Stimulated activated CD4-positive, alpha-beta T cell treated with anti-CD3 and anti-CD28 coated beads, TNF-alpha, amount 100 ng/mL, for 24 hours (primary cell): ENCODE measurements at places on chromosomes 16 and 17.
A peak's percentile ranks its signal among the peaks of the same experiment; 100 is the strongest.

GRCh38 chr17:15501282-15501681 is 33.9 kb upstream of the CDRT4 start:
- DNase-seq = no peak

- DNase-seq = no peak
Measured at GRCh38 chr16:59783191-59783590, 1049.1 kb upstream of the GOT2 start.

DNA sequence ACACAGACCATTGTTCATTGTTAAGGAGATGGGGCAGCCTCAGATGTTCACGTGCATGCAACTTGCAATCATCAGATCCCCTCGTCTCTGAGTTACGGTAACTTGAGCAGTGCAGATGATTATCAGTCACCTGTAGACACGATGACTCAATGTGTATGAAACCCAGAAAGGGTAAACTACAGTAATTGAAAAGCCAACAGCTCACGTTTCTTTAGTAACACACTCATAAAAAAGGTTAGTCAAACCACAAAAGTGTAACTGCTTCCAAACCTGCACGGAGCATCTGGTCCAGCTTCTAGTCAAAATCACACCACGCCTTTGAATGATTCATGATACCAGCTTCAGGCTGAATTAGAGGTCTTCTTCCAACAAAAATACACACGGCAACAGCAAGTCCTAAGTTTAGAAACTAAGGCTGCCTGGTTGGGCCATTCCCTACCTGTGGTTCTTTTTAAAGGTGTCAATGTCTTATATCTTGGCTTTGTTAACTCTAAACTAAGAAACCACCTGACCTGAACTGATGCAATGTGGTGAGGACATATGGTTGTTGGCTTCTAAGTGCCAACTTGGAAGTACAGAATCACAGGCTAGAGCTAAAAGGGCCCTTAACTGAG is 32.3 kb downstream of the GRB7 start:
- DNase-seq = peak; percentile 52

GRCh38 chr16:8945626-8946296 is 17.9 kb downstream of the USP7 start:
- DNase-seq = no peak

- no peak for DNase-seq
Measured at GRCh38 chr17:64242633-64243032, 20.4 kb downstream of the TEX2 start.

DNA sequence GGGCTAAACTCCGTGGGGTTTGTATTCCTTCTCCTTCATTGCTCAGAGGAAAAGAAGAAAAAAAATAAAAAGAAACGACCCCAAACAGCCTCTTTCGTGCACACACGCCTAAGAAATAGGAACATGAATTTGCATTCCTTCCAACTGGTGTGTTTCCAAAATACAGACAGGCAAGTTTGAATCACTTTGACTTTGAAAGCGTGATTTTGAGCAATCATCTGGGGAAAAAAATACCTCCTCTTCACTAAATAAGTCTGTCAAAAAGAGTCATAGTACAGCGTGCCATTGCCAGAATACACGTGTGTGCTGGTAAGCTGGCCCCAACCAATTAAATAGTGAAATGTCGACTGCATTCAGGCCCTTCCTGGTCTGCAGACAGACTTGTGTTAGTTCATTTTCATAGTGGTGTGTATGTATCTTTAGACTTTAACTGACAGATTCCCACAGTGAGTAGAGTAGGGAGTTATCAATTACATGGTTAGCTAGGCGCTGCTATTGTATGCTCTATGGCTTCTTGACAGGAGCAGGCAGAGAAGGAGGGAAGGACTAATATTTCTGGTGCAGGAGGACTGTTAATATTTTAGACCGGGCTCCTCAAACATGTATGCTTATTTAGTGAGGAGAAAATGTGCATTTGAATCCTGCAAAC is 618.3 kb downstream of the MAF start:
- no peak for DNase-seq

- no peak for DNase-seq
Measured at GRCh38 chr16:85270374-85270773, 158.1 kb upstream of the CIBAR2 start.

DNA sequence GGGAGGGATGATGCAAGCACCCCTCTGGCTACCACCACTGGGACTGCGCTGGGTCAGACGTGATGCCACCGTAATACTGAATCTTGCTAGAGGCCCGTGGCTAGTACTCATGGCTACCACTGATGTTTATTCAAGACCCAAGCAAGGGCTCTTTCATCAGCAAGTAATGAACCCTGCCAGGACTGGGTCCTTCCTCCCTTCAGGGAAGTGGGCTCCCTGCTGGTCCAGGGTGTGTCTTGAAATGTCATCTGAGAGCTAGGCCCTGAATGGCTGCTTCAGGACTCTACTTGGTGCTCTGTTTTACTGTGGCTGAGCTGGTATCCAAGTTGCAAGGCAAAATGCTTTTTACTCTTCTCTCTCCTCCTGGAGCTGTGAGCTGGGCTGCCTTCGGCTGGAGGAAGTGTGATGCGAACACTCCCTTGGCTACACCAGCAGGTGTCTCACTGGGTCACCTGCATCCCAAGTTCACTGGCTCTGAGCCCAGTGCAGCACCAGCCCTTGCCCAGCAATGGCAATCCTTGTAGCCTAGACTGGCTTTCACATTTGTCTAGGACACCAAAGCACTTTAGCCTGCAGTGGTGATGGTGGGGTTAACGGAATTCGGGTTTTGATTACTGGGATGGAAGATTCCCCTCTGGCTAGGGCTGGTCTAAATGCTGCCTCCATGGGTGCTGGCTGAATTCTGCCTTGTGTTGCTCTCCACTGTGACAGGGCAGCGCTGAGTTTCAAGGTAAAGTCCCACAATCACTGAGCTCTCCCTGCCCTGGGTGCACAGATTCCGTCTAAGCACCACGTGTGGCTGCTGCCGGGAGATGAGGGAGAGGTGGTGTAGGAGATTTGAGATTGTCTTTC is 98.6 kb downstream of the USP22 start:
- DNase-seq = peak; percentile 2

- no peak for DNase-seq
Measured at GRCh38 chr17:67139289-67139688, 94.9 kb downstream of the CACNG1 start.

DNA sequence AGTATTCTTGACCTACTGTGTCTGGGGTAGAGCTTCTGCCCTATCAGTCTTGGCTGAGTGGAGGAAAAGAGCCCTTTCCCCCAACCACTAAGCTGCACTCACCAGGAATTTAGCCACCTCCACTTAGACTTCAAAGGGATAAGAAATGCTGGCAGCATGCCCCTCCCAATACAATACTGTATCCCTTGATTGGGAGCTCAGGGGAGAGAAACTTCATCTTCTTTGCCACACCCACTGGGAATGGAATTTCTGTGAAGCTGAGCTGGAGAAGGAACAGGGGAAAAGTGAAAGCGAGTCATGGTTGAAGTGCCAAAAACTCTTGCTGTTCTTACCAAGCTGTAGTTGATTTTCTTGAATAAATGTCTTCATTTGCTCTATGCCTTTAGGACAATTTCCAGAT is 68.8 kb downstream of the CEP112 start:
- no peak for DNase-seq

- DNase-seq = no peak
Measured at GRCh38 chr17:39915559-39915958, 2.9 kb downstream of the GSDMB start.

DNA sequence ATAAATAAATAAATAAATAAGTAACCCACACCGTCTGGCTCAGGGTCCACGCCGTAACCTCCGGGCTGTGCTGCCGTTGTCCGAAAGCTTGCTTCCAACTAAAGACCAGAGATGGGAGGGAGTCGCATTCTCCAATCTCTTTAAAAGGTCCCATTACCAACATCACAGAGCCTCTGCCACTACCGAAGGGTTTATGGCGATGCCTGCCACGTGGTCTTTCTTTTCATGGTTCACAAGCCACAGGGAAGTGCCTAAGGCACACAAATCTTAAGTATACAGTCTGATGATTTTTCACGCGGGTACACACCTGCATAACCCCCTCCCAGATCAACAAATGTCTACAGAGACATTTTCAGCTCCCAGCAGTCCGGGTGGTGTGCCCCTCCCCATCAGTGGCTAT is 1.4 kb downstream of the COTL1 start:
- no peak for DNase-seq

GRCh38 chr17:65020284-65020683 is 36.3 kb downstream of the GNA13 start:
- no peak for DNase-seq

- no peak for DNase-seq
Measured at GRCh38 chr16:54126907-54127306, 159.7 kb downstream of the IRX3 start.

DNA sequence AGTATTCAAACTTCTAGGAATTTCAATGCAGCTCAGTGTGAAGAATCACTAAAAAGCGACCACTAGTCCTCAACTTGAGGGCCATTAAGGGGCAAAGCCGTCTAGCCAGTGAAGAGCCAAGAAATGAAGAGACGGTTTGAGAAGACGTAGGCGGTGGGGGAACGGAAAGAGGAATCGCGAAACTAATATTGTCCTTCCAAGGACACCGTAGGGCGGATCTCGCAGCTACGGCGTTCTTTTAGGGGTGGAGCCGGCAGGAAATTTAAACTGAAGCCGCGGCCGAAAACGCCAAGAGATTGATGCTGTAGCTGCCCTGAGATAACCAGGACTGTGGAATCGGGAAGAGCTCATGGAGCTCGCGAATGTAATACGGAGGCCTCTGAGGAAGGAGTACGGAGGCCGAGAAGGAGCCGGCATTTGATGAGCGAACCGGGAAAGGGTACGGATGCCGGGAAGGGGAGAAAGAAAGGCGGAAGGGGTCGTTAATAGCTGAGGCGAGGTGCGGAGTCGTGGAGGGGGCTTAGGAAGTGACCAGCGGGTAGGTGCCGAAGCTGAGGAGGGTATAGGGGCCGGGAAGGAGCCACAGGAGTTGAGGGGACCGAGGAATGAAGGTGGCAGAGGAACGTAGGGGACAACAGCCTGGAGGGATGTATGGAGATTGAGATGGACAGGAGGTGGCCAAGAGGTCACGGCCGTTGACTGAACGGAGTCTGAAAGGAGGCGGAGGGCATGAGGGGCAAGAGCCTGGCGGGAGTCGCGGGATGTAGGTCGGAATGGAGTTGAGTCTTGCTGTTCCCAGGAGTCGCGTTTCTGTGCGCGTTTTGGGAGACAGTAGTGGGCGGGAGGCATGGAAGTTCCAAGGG is at the start of gene DBF4B:
DBF4B (plus strand) TSS at position 265 of the 863 bp plus-strand sequence; CDS start at position 421, 156 bp downstream.
- DNase-seq = peak; percentile 64

- DNase-seq = peak; percentile 81
Measured at GRCh38 chr16:69726313-69727060, at the start of gene NQO1. Gene NQO1, minus strand, starts transcription at chr16:69726560. Its CDS starts 121 bp downstream, at chr16:69726439.

DNA sequence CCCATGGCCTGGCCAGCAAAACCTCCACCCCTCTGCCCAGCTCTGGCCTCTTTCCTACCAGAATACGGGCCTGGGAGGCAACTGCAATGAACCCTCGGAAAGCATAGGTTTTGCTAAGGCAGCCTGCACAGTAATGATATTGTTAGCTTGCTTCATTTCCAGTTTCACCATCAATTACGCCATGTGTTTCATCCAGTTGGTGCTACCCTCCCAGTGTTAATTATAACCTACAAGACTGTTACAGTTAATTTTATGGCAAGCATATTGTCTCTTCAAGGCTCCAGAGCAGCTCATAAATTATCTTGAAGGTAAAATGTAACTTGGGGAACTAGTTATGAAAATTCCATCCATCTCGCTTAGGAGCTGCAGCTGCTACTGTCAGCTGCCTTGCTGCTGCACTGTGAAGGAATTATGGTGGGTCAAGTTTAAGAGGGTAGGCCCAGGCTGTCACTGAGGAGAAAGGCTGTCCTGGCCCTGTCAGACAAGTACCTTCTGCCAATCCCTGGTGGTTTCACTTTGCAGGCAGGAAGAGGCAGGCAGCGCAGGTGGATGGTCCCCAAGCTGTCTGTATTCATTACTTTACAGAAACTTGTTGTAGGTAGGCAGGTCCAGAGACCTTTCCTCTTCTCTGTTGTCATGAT is 242.9 kb downstream of the FTO start:
- DNase-seq = no peak

GRCh38 chr16:86924537-86924936 is 346.2 kb downstream of the FOXL1 start:
- no peak for DNase-seq

GRCh38 chr17:69547947-69548346 is 133.4 kb downstream of the MAP2K6 start:
- no peak for DNase-seq

DNA sequence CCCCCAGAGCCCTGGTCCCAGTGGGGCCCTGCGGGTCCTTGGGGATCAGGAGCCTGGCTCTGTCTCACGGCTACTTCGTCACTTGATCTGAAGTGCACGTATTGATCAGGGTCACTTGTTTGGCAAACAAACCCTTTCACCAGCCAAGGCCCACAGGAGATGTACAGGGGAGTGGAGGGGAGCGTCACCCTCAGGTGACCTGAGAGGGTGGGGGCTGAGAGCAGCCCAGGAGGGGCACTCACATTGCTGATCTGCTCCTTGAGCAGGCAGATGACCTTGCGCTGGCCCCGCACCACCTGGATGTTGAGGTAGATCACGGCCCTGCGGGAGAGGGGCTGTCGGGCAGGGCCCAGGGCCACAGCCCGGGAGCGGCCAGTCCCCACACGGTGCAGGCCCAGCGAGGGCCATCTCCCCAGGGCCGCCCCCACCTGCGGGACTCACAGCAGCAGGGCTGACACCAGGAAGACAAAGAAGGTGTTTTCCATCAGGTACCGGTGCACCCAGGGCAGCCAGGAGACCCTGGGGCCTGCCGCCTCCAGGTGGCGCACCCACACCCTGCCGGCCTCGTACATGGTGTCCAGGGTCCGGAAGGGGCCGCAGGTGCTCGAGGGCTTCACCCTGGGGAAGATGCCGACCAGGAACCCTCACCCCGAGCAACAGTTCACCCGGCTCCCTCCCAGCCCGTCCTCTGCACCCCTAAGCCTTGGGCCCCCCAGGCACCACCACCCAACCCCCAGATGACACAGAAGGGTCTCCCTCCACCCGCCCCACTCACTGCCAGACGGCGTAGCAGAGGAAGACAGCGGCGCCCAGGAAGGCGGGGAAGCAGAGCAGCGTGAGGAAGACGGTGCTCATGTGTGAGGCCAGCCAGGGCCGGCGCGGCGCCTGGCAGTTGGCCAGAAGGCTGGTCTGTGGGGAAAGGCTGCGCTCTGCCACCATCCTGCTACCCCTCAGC is 11.3 kb downstream of the TMC6 start:
- DNase-seq = no peak

DNA sequence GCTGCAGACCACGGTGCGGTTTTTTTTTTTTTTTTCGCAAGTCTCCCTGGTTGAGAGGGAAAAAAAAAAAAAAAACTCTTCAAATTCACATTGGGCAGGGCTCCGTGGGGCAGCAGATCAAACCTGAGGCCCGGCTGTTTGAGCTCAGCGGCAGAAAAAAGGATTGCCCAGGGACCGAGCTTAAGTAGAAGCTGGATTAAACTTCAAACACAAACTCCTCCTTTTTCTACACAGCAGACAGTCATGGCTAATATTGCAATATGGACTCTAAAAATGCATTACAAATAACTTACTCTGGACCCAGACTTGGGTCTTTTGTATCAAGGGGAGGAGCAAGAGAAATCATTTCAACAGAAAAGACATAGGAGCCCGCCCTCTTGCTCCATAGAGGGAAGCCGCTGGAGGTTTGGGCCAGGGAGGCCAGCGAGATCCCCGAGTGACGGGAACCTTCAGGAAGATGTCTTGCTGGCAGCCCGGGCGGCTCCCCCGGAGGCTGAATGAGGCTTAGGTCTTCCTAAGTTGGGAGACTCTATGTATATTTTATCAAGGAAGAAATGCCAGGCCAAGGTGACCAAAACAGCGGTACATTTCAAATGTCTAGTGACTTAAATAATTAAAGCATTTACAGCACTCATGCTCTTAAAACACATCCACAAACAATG is 167.7 kb downstream of the ZNF423 start:
- DNase-seq = no peak
